ENCODE measurements at places on chromosomes 3 and 15.

DNA sequence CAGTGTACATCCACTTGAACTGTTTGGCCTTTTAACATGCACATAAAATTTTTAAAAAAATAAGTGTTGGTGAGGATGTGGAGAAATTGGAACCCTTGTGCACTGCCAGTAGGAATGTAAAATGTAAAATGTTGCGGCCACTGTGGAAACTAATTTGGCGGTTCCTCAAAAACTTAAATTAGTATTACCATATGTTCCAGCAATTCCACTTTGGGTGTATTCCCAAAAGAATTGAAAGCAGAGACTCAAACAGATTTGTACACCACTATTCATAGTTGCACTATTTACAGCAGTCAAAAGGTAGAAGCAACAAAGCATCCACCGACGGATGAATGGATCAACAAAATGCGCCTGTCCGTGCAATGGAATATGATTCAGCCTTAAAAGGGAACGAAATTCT lies 55.2 kb upstream of the SEC61A1 start:
- DNase-seq, result no peak

DNA sequence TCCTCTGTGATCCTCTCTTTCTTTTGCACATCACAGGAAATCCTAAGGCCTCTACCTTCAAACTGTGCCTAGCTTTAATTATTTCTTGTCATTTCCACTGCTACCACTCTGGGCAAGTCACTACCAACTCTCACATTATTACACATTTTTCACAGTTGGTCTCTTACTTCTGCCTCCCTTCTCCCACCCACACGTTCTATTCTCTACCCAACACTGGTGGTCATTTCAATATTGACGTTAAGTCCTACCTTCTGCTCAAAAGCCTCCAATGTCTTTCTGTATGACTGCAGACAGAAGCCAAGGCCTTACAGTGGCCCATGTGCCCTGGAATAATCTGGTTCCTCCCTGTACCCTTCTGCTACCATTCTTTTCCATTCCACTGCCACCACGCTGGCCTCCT lies 3.9 kb downstream of the KCNMB2 start:
- no peak for DNase-seq

GRCh38 chr15:42090370-42090769 lies 4.0 kb downstream of the PLA2G4D start:
- no peak for DNase-seq

GRCh38 chr15:39407116-39407515 lies 173.8 kb upstream of the THBS1 start:
- DNase-seq, result no peak

All from AG08396 (cell line).